ENCODE measurements at places on chromosomes 7 and 10.

DNA sequence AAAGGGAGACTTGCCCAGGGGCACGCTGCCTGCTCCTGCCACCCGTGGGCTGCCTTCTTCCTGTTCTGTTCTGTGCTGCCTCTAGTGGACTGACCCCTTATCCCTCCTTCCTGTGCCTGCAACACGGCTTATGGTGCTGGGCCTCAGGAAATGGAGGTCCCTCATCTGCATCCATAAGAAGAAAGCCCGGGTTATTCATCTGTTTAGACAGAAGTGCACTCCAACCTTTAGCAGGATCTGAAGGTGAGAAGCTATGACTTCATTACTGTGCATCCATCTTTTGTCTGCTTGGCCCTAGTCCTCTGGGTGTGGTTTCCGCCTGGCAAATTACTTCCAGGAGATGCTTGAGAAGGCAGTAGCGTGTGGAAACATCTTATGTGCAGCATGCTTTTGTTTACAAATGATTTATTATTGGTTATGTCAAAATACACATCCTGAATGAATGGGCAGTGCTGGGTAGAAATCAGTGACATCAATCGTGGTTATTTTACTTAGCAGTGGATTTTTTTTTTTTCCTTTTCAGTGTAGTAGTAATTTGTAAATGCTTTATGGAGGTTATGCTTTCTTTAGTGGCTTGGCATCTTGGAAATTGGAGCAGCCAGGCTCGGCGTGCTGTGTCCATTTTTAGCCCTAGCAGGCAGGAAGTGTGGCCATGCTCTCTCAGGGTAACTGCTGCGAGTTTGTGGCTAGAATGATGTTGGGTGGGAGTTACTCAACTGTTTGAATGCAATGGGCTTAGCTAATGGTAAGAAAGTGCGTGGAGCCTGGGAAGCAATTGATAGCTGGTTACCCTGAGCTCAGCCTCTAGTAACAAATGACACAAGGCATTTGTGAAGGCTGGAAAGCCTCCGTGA, 12.7 kb downstream of the PTPRE start:
- no peak for DNase-seq

GRCh38 chr10:102460836-102461186, 9.5 kb upstream of the C10orf95 start:
- DNase-seq: no peak

DNA sequence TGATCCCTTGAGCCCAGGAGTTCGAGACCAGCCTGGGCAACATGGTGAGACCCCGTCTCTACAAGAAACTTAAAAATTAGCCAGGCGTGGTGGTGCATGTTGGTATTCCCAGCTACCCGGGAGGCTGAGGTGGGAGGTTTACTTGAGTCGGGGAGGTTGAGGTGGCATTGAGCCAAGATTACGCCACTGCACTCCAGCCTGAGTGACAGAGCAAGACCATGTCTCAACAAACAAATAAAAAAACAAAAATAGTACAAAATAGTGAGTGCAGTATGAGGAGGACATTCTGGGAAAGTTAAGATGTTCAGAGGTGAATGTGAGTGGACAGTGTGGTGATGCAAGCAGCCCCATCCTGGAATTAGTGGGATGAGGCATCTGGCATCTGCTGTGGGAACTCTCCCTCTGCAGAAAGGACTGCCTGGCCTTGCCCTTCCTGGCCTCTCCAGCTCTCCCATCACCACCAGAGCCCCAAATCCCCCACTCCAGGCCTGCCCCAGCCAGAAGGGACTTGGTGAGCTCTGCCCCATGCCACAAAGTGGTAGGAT, 96.6 kb upstream of the PARD3 start:
- no peak for DNase-seq

- DNase-seq: no peak
Measured at GRCh38 chr10:70376436-70377378, 5.7 kb downstream of the LRRC20 start.

DNA sequence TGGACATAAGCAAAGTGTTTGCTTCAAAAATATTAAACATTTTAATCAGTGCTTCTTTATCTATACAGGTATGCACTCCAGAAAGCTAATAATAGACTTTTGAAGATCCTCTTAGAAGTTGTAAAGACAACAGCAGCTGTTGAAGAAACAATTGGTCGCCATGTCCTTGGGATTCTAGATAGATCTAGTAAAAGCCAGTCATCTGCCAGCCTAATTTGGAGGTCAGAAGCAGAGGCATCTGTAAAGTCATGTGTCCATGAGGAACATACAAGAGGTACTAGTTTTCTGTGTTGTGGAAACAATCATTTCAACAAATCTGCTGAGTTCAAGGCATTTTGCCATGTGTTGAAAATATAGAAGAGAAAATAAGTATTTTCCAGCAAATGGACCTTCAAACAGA, 89.3 kb downstream of the CYP51A1 start:
- no peak for DNase-seq

DNA sequence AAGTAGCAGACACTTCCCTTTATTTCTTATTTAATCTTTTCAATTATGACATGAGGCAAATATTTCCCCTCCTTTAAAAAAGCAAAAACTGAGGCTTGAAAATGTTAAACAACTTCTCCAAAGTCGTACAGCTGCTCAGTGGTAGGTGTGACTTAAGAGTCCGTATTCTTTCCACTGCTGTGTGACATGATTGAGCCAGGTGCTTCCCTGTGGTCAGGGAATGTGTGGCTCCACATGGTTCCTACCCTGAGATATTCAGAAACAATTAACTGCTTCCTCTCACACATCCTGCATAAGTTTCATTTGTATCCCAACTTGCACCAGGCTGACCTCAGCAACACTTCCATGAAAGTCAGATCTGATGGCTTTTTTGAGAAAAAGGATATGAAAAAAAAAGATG, 13.6 kb downstream of the OPALIN start:
- no peak for DNase-seq

DNA sequence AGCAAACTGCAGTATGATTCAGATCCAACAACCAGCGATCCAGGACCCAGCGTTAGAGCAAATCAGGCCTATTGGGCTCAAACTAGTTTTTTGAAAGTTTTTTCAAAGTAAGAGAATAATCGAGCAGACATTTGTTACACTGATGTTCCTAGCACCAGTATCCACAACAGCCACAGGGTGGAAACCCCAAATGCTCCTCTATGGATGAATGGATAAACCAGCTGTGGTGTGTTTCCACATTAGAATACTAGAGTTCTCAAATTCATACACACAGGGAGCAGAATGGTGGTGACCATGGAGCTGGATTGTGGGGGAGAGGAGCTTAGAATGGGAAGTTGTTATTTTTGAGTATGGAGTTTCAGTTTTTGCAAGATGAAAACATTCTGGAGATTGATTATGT, 60.7 kb downstream of the PDIA4 start:
- DNase-seq: no peak

DNA sequence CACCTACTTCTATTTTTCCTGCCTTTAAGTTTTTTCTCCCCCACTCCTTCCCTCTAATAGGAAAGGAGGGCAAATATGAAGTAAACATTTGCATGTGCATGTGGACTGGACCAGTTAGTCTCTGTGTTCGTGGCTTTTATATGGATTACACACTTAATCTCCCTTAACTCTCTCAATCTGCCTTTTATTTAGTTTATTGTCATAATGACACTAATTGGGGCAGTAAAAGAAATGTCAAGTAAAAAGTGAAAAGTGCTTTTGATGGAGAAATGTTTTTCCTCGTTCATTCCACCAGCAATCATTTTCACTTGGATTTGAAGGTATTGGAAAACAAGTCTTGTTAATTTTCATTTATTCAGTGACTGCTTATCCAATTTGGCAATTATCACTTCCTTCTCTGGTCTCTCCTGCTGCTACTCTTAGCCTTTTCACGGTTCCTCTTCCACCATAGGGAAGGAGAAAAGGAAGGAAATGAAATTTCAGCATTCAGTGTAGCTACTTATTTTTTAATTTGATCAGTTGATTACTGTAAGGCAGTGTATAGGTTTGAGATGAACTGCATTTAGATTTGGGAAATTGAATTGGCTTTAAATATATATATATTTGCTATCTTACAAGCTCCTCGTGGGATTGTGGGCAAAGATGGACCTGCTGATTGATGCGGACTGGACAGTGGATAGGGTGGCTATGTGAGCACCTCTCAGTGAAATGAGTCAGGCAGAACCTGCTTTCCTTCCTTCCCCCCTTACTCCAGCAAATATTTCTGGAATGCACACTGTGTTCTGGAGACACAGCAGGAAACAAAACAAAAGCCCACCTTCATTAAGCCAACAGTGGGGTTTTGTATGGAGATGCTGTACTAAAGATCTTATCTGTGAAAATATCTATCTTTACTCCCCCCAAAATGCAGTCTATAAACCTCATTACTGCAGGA, 77.5 kb downstream of the LRRC4 start:
- DNase-seq: no peak

GRCh38 chr10:45456822-45457221, 82.8 kb downstream of the ALOX5 start:
- no peak for DNase-seq

DNA sequence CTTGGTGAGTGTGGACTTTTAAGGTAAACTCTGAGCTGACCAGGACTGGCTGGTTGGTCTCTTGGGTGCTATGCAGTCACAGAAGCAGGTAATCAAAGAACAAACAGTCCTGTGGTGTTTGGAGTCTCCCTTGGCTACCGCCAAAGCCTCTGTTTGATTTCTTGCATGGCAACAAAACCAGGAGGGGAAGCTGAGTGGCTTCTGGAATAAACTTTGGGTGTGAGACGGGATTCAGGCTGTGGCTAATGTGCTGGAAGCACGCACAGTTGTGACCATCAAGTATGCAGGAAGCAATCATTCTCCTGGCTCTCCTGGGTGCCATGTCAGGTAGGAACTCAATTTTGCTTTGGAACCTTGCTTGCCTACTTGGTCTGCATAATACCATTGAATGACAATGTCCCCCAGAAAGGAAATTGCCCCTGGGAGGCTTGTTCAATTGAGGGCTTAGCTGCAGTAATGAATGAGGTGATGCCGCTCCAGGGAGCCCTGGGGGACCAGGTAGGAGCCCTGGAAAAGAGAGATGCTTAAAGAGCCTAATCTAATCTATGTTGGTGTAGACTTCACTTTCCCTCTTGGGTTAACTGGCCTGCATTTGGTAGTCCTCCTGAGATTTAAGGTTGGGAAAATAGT, at the start of gene CDHR3:
CDHR3 (plus strand) TSS at position 227 of the 630 bp plus-strand sequence; CDS start at position 282, 55 bp downstream.
- DNase-seq: no peak

- no peak for DNase-seq
Measured at GRCh38 chr7:83366629-83367028, 203.9 kb upstream of the PCLO start.

- no peak for DNase-seq
Measured at GRCh38 chr10:132463333-132464255, 66.6 kb downstream of the PWWP2B start.

DNA sequence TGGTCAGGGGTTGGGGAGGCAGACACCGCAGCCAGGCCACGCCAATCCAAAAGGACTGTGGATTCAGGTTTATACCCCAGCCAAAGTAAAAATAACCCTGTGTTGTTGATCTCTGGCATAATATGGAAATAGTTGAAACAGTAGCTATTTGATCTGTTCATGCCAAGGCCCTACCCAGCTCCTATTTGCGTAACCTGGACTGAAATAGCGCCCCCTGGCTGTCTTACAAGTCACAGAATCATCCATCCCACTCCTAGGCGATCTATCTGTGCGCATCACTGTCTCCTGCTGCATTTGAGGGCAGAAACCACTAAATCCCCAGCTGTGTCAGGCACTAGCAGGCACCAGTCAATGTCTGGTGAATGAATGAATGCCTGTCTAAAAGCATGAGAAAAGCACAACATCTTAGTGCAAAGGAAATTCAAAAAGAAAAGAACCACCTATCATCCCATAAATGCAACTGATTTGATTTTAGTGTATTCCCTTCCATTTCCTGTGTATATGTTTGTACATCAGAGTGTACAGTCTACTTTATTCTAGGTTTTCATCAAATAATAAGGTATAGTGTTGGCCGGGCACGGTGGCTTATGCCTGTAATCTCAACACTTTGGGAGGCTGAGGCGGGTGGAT, 160.0 kb downstream of the SLIT1 start:
- DNase-seq: no peak

DNA sequence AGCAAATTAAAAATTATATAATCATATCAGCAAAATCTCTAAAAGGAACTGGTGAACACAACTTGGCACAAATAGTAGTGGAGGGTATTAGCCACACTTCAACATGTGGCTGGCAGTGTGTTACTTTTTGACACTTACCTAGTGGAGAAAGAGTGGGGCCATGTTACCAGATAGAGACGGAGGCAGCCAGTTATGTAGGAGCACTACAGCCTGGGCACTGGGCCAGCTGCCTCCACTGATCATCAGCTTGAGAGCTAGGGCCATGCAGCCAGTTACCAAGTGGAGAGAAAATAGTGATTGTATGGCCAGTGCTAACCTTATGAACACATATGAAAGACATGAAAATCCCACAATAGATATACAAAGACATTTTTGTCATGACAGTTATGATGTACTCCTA, 243.1 kb downstream of the CTNNA3 start:
- DNase-seq: no peak

DNA sequence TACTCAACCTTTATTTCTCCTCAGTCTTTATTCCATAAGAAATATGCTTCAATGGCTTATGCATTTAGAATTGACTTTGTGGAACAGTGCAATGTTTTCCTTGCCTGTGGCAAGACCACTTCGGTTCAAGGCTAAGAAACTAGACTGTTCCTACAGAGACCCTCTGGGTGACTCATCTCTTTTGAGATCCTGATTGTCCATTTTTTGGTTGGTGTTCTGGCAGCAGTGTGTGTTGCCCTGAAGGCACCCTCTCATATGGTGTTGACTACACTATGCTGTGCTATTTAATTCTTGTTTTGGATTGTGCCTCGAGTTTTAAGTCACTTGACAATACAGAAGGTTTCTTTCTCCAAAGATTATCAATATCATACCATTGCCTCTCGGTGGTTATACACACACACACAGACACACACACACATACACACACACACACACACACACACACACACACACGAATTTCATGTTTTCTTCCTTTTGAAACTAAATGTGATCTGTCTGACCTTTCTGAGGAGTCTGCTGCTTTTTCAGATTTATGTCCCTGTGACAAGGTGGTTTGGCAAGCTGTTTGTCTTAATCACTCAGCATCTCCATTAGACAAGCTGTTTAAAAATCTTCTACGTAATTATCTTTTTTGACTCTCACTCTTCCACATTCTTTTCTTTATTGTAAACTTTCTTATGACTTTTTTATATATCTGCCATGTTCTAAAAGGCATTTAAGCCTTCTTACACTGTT, 187.2 kb downstream of the VTI1A start:
- no peak for DNase-seq

- no peak for DNase-seq
Measured at GRCh38 chr7:1592299-1592871, 22.6 kb upstream of the PSMG3 start.

- DNase-seq: no peak
Measured at GRCh38 chr10:49111320-49111698, 4.0 kb downstream of the VSTM4 start.

GRCh38 chr7:15972862-15973275, 286.4 kb upstream of the MEOX2 start:
- DNase-seq: no peak

GRCh38 chr10:119817991-119818888, 54.4 kb downstream of the MCMBP start:
- peak; percentile 79 for DNase-seq

- no peak for DNase-seq
Measured at GRCh38 chr7:76232698-76233097, 31.0 kb downstream of the SRRM3 start.

GRCh38 chr7:76332078-76332477, 26.7 kb downstream of the YWHAG start:
- no peak for DNase-seq

All from left renal pelvis (tissue), 4 donors.